CD4-positive, alpha-beta T cell treated with Interleukin-15 for 1 hour (primary cell): ENCODE measurements at places on chromosomes 16 and 17.
A peak's percentile ranks its signal among the peaks of the same experiment; 100 is the strongest.

GRCh38 chr17:67666710-67667109, 51.0 kb upstream of the NOL11 start:
- no peak for DNase-seq

- DNase-seq, result peak; percentile 75
These were observed 28.4 kb downstream of the CDH13 start for GRCh38 chr16:82655072-82655714.

DNA sequence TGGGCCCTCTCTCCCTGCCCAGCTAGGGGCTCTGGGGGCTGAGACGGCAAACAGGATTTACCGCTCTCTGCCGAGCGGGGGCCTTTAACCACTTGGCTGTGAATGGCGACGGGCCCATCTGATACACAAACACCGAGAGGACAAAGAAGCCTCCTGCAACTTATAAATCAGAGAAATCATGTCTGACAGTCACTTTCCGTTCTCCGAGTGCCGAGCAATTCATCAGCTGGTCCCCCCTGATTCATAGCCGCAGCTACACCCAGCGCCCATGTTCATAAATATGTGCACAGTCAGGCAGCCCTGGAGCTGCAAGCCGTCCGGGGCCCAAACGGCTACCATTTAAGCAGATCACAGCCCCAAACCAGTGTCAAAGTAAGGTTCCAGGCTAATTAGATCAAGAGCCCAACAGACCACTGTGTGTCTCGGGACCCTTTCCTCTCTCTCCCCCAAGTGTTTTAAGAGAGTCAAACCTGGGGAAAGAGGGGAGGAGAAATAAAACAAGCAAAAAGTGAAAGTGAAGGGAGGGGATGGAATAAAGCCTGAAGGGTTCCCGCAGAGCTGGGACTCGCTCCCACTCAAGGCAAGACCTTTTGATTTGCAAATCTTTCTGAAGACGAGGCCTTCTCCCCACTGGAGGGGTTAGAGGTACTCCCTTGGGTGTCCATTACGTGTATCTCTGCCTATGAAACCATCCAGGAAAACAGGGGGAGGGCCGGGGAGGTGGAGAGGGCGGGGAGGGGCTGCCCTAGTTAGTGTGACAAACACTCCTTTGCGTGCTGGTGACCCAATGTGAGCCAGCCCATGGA, 154.7 kb downstream of the C16orf78 start:
- DNase-seq, result no peak

DNA sequence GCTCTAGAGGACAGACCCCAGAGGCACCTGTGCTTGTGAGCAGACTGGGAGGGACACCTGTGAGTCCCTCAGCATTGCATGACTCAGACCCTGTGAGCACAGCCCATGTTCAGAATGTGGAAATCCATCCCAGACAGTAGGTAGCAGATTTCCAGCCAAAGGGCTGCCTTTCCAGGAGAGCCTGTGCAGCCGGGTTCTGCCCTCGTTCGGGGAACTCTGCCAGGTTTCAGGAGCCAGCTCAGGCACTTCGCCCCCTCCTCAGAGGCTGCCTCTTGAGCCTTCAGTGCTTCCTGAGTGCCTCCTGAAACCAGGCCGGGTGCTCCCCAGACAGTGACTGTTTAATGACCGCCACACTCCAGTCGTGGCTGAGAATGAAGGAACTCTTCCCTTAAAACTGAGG, 23.3 kb upstream of the SDR42E2 start:
- DNase-seq, result no peak

- no peak for DNase-seq
These were observed 287.3 kb upstream of the MAF start for GRCh38 chr16:79887541-79888540.

GRCh38 chr17:17479209-17479608, 2.4 kb downstream of the MED9 start:
- DNase-seq, result no peak

GRCh38 chr16:8798174-8798527, 512 bp downstream of the PMM2 start:
- no peak for DNase-seq

DNA sequence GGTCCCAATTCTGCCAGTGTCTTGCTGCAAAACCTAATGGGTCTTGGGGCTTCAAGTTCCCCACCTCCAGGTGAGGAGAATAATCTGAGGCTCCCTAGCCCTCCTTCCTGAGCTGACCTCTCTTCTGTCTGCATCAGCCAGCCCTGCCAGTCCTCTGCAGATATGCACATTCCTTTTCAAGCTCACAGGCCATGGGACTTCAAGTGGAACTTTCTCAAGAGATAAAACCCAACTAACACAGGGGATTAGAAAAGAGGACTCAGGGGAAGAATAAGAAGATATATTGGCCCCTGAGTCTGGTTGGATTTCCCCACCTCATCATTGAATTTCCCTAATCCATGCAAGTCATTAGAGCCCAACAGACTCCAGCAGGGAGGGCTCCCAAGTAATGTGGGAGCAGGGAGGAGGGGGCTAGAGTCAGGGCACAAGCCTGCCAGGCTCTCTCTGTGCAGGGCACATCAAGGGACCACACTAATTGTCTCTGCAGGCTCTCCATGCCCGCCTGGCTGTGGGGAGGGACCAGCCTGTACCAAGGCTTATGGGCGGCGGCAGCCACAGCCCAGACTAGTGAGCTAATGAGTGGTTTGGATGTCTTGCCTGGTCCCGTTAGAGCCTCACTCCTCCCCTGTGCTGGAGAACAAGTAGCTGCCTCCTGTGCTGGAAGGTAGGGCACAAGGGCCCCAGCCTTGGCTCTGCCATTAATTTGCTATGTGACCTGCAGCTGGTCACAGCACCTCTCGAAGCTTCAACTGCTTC, 1.2 kb downstream of the KRT14 start:
- DNase-seq, result no peak

GRCh38 chr17:58047376-58048150, 35.7 kb upstream of the DYNLL2 start:
- no peak for DNase-seq

GRCh38 chr17:64546716-64547115, 39.9 kb downstream of the CEP95 start:
- no peak for DNase-seq

DNA sequence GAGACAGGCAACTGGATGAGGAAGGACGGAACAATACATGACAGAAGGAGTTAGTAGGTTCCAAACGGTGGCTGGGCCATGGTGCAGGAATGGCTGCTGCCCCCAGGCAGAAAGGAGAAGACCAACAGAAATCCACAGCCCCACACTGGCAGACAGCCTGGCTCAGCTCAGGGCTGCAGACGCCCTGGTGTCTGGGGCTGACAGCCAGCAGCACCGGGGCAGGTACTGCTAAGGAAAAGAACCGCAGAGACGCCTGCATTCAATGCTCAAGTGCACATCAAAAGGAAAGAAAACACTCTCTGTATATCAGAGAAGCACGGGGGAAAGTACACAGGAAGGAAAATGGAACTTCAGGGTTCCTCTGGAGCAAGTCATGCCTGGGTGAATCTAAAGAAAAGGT, 53.4 kb downstream of the GAS7 start:
- no peak for DNase-seq

GRCh38 chr16:10822702-10823101, 4.1 kb upstream of the TVP23A start:
- DNase-seq, result no peak

DNA sequence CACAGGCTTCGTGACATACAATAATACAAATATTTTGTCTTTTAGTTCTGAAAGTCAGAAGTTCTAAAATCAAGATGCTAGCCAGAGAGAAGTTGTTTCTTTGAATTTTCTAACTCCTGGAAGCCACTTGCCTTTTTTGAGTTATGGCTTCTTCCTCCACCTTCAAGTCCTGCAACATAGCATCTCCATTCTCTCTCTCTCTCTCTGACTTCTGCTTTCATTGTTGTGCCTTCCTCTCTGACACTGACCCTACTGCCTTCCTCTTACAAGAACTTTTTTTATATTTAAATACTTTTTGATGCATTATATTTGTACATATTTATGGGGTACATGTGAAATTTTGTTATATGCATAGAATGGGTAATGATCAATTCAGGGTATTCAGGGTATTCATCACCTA, 205.9 kb downstream of the MAP2K6 start:
- DNase-seq, result no peak

DNA sequence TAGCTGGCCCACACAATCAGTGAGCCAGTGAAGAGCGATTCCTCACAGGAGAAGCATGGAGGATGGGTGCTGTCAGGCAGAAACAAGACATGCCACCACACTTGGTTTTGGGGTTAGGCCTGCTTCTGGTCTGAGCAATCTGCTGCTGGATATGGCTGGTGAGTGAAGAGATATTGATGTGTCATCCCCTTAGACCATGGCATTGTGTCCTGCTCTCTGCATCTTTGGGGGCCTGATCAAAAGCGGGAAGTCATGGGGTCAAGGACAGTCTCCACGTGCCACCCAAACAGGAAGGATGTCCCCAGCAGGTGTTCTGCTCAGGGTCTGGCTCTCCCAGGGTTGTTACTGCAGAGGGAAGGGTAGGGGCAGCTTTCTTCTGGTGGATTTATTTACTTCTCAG, 140.7 kb downstream of the PRKCB start:
- no peak for DNase-seq

DNA sequence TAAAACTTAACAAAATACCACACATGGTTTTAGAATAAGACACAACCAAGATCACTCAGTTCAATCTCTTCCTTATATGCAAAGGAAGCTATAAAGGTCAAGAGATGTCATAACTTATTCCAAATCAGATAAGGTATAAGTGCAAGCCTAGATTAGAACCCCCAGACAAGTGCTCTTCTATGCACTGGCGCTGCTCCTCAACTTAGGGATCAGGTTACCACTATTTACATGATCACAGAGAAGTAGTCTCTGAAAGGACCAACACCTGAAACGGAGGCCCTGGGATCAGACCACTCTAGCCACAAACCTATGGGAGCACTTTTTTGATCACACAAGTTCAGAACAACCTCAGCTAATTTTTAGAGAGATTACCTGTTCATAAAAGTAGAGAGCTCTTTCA, 16.6 kb downstream of the COPS3 start:
- DNase-seq, result no peak

- DNase-seq, result peak; percentile 24
These were observed 13.0 kb downstream of the CDH13 start for GRCh38 chr16:82639666-82640336.

DNA sequence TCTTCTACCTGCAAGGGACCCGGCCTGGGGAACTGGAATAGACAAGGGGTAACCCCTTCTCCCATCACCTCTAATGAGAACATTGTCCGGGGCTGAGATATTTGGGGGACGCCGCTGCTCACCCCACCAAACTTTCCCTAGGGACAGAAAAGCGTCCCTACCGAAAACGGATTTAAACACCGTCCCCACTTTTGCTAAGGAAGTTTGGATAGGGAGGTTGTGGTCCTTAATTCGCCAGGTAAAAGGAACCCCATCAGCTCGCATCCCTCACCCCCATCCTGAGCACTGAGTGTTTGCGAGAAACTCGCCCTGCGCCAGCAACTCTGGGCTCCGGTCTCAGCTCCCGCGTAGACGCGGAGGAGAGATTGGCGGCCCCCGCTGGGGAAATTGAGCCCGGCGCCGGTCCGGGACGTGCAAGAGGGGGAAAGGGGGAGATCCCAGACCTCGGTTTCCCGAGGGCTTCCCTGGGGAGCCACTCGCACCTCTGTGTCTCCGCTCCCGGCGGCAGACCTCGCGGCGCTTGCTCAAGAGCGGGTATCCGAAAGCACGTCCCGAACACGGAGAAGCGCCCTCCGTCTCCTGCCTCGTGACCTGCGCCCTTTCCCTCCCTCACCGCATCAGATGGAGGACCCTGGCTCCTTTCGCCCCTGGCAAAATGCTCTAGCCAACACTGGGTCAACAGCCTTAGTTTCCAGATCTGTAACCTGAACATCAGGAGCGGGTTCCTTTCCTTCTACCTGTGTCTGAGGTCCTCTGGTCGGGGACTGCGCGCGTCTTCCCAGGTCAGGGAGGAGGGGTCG, 3.1 kb upstream of the SOX9 start:
- DNase-seq, result no peak

GRCh38 chr16:24482681-24483202, 56.6 kb upstream of the RBBP6 start:
- DNase-seq, result no peak

DNA sequence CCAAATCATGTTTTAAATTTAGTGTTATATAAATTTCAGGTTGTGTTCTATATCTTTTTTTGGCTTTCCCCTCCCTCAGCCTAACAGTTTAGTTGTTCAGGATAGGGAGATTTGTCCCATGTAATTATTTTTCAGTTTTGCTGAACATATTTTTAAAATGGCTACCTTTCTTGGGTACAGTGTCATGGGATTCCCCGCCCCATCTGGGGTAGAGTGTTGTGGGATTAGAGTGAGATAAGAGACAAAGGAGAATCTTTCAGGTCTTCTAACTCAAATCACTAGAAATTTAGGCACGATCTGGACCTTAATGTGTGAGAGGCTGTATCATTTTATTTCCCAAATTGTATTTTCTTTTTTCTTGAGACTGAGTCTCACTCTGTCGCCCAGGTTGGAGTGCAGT, 24.8 kb downstream of the NFAT5 start:
- DNase-seq, result no peak

DNA sequence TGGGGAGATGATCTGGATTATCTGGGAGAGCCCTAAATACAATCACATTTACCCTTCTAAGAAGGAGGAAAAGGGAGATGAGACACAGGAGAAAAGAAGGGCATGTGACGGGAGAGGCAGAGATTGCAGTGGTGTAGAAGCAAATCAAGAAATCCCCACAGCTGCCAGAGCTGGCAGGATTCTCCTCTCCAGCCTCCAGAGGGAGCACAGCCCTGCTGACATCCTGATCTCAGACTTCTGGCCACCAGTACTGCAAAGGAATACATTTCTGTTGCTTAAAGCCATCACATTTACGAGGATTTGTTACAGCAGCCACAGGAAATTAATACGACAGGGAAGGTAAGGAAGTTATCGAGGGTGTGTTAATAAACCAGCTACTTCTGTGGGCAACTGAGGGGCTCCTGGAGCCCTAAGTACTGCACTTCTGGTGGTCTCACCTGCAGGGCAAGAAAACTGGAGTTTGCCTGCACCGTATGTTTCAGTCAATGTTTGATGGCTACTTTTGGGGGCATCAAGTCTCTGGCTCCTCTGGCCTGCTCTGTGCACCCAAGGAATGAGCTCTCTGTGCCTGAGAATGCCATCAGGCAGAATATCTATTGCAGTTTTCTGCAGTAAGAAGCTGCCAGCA, 22.9 kb upstream of the CDH13 start:
- DNase-seq, result no peak

- no peak for DNase-seq
These were observed 11.5 kb upstream of the C17orf113 start for GRCh38 chr17:42061646-42062487.

GRCh38 chr16:15597822-15598647, 44.9 kb downstream of the MARF1 start:
- DNase-seq, result no peak
